Left ventricle myocardium superior (tissue), 1 donor: ENCODE measurements at places on chromosomes 7 and 10.

DNA sequence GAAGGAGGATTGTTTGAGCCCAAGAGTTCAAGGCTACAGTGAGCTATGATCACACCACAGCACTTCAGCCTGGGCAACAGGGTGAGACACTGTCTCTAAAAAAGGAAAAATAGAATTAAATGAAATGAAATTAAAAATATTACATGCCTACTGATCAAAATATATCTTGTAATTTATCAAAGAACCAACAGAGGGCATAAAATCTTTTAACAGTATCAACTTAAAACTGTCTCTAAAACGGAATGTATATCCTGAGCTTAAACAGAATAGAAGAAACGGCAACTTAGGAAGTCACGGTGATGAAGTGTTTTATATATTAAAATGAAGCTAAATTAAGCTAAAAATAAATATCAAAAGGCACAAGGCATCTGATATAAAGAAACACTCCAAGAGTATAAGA lies 78.8 kb downstream of the MTPAP start:
- no peak for DNase-seq

DNA sequence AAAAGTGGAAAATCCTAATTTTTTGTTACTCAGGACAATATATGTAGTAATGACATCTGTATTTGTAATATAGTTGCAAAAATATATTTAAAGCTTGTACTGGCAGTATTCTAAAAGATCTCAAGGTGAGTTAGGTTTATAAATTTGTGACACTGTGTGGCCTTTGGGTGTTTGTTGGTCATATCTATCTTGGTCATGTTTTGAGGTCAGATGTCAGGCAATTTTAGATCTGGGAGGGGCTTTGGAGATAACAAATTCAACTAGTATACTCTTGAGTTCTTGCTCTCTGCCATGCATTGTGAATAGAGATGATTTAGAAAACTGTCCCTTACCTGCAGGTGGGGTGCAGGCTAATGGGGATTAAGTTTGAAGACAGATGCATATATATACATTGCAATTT lies 3.1 kb downstream of the TBC1D12 start:
- no peak for DNase-seq

- DNase-seq = no peak
Observed at GRCh38 chr10:128026615-128027300, 99.5 kb downstream of the MKI67 start.

- DNase-seq = no peak
Observed at GRCh38 chr7:42997611-42998010, 65.4 kb downstream of the MRPL32 start.

- no peak for DNase-seq
Observed at GRCh38 chr7:38025815-38026214, 105.4 kb downstream of the EPDR1 start.
